Right kidney (tissue), 9 donors: ENCODE measurements at places on chromosomes 5 and 9.

DNA sequence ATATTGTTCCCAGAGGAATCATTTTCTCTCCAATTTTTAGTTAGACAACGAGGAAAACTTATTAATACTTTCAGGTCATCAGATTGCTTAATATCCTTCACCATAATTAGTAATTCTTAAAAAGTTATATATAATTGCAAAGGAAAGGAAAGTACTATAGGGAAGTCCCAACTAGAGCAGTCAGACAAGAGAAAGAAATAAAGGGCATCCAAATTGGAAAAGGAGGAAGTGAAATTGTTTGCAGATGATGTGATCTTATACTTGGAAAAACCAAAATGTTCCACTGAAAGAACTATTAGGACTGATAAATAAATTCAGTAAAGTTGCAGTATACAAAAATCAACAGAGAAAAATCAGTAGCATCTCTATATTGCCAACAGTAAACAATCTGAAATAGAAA is 223.5 kb upstream of the MEF2C start:
- no peak for DNase-seq

- DNase-seq = no peak
Observed at GRCh38 chr9:132367613-132368313, 13.0 kb upstream of the SETX start.

DNA sequence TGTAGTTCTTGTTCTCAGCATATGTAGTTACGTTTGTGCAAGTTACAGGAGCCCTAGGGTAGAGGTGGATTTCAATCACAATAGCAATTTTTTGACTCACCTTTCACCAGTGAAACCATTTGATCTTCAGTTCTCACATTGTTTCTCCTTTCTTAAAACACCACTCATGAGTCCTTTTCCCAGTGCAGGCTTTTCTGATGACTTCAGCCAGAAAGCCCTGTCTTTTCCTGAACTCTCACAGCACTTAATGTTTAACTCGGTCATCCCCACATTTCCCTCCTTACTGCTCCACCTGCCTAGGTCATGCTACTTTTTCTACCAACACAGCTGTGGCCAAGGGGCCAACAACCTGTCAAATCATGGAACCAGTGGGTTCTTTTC is 37.9 kb downstream of the ARHGEF28 start:
- DNase-seq = no peak

GRCh38 chr9:1443450-1443849 is 393.3 kb downstream of the DMRT2 start:
- DNase-seq = no peak

DNA sequence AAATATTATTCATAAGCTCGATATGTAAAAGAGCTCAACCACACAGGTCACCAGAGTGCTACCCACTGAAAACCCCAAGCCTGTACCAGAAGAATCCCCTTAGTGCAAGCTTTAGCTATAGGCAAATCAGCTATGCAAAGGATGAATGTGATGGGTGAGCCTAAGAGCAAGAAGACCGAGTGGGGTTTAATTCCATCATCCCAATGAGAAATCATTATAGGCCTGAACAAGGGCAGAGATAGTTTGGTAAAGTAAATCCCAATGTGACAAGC is 21.8 kb downstream of the ELOVL7 start:
- no peak for DNase-seq

GRCh38 chr5:106853266-106853665 is 817.5 kb downstream of the EFNA5 start:
- DNase-seq = no peak

- DNase-seq = no peak
Observed at GRCh38 chr5:71482132-71482531, 26.7 kb downstream of the BDP1 start.
